ENCODE measurements at places on chromosomes 2 and 18.

- no peak for DNase-seq
These were observed 143.1 kb downstream of the SETBP1 start for GRCh38 chr18:44823782-44824181.

GRCh38 chr18:2442726-2443275 is 128.5 kb downstream of the METTL4 start:
- DNase-seq, result no peak

DNA sequence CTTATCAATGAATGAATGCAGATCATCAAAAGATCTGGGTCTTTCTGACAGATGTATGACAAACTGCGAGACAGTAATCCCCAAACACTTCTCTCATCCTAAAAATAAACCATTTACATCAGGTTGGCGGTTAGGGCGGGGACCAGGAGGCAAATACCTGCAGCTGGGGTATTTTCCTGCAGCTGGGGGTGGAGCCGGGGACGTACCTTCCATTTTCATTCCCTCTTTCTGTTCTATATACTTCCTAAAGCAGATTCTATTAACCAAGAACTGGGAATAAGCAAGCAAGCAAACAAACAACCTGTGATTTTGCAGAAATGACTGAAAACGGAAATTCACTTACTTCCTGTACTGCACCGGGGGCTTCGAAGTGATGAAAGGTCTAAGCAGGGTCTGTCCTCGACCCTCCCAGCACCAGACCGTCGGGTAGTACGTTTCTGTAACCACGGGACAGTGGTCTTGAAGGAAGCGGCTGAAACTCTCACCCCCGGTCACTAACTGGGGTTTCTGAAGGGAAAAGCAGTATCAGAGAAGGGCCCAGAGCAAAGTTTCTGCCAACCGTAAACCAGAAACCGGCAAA is 1.2 kb downstream of the ABHD3 start:
- no peak for DNase-seq

DNA sequence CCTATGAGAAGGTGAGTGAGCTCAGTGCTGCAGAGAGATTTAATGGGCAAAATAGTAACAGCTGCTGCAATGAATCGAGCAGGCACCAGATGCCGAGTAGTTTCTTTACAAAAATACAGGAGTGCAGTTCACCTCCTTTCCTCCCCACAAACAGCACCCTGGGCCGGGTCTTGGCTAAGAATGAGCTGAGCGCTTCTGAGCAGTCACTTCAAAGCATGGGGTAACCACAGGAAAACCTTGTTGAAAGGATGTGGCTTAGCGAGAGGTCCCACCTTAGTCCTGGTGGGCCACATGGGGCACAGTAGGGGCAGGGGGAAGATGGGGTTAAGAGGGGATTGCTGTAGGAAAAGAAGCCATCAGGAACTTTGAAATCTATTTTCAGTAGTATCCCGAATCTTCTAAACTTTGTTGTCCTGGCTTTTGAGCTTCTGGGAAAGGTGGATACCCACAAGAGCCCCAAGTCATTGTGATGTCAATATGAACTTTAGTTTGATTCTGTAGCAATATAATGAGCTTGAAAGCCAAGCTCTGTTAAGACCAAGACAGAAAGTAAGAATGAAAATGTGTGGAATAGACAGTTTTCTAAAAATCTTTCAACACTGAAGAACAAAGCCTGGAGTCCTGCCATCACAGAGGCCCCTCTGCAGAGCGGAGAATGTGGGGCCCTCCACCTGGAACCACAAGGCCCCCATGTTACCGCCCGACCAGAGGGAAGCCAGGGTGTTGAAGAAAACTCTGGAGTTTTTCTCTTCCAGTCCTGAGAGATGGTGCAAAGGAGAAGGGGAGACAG is 101.0 kb upstream of the ZNF236 start:
- no peak for DNase-seq

GRCh38 chr18:35968278-35968880 is 4.1 kb upstream of the RMP24 start:
- no peak for DNase-seq

DNA sequence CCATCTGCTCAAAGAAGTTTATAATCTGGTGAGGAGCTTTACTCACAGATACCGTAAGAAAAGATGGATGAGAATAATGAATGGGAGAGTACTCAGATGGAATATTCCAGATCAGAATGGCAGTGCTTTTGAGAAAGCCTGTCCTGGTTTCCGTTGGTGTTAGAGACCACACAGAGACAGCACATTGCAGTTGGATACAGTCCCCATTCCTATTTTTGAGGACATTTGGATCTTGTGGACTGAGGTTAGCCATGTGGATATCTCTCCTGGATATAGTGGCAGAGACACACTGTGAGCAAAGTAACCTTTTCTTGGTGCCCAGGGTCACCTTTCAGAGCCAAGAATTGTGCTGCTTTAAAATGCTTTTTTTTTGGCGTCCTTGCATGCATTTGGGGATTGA is 63.7 kb downstream of the TANC1 start:
- no peak for DNase-seq

DNA sequence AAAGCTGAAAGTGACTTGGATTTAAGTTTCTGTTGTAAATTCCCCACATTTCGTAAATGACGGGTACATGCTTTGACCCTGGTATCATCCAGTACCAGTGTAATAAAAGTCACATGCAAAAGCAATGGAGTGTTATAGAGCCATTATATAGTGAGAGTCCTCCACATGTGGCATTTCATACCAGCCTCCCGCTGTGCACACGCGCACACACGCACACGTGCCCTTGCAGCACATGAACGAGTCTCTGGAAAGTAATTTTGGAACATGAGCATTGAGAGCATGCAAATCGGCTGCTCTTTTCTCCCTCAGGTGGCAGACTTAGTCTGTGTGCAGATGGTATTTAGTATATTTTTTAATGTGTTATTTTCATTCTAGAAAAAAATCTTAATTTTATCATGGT is 198.1 kb downstream of the ZNF407 start:
- no peak for DNase-seq

- no peak for DNase-seq
These were observed 8.7 kb upstream of the TGIF1 start for GRCh38 chr18:3441290-3441689.

- peak; percentile 2 for DNase-seq
These were observed 266.8 kb upstream of the FBXO11 start for GRCh38 chr2:48173141-48173540.

GRCh38 chr2:35503738-35504199 is 851.8 kb upstream of the CRIM1 start:
- no peak for DNase-seq

- no peak for DNase-seq
These were observed 57.2 kb downstream of the LBH start for GRCh38 chr2:30288561-30288960.

GRCh38 chr2:166126007-166126639 is 1.7 kb downstream of the SCN1A start:
- DNase-seq, result no peak

DNA sequence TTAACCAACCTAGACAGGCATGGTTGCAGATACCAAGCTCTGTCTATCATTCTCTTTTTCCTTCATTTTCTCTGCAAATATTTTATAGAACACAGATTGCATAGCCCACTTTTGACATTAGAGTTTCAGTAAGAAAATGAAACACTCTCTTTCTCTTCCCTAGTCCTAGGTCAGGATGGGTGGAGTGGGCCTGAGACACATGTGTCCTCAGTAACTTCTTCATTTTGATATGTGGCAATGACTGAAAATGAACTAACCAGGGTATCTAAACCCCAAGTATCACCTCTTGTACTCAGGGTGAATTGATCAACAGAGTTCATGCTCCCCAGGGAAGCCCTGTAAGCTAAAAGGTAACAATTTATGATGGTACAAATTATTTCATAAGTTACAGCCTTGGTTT is 37.0 kb upstream of the KYNU start:
- no peak for DNase-seq

GRCh38 chr2:128379021-128380015 is 60.6 kb upstream of the HS6ST1 start:
- DNase-seq, result no peak

GRCh38 chr2:36359067-36359466 is 3.5 kb downstream of the CRIM1 start:
- no peak for DNase-seq

- no peak for DNase-seq
These were observed 10.3 kb upstream of the CHST10 start for GRCh38 chr2:100427627-100428258.

- no peak for DNase-seq
These were observed 150.2 kb upstream of the SATB2 start for GRCh38 chr2:199607914-199608313.

DNA sequence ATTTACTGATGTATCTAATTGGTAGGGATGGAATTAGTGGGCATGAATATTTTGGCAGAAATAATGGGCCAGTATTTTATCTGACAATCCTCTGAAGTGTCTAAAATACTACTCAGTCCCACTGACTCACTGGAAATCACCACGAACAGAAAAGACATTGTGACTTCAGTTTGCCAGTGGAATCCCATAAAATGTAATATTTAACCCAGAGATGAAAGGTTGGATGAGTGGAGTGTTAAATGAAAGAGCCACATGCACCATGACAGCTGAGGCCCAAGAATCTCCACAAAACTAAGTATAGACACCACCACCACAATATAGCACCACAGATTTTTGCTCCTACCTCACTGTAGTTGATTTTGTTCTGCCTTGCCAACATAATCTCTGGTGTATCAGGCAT is 103.9 kb downstream of the NEB start:
- peak; percentile 67 for DNase-seq

DNA sequence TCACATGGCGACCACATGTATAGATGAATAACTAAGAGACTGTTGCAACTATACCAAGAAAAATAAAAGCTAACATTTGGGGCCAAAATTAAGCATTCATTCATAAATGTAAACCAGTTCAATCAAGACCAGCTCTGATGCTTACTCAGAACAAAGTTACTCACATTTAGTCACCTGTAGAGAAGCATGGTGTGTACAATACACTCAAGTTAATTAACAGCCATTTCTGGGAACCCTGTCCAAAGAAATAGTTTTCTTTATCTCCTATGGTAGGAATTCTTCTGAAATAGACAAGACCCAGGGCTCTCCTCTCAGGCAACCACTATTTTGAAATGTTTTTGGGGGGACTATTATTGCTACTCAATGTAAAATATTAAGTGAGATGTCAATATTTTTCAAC is 1.6 kb downstream of the SCN3A start:
- peak; percentile 60 for DNase-seq

DNA sequence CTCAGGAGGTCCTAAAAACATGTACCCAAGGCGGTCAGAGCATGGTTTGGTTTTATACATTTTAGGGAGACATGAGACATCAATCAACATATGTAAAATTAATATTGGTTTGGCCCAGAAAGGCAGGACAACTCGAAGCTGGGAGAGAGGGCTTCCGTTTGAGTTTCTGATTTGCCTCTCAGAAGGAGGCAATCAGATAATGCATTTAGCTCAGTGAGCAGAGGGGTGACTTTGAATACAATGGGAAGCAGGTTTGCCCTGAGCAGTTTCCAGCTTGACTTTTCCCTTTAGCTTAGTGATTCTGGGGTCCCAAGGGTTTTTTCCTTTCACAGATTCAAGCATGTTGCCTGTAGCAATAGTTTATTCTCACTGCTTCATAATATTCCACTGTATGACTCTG is 12.6 kb downstream of the SPOPL start:
- DNase-seq, result no peak

DNA sequence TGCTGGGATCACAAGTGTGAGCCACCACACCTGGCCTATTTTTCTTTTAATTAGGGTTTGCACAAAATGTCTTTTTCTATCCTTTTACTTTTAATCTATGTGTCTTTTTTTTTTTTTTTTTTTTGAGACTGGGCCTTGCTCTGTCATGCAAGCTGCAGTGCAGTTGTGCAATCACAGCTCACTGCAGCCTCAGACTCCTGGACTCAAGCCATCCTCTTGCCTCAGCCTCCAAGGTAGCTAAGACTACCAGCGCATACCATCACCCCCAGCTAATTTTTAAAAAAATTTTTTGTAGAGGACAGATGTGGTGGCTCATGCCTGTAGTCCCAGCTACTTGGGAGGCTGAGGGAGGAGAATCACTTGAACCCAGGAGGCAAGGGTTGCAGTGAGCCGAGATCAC is 27.1 kb downstream of the ADCY3 start:
- DNase-seq, result no peak

DNA sequence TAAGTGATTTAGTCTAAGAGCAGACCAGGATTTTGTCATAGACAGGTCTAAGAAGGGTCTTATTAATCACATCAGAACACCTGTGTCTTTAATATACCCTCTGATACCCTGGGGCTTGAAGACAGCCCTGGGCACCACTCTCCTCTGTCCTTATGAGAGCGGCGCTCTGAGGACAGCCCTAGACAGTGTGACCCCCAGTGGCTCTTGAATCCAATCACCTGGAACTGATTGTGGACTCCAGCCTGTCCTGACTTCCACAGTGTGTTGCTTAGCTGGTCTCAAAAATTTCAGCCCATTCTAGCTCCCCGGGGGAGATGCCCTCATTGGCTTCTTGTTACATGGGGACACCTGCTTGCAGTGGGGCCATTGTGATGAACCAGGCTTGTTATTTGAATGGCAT is 195.8 kb upstream of the SMAD2 start:
- DNase-seq, result no peak

DNA sequence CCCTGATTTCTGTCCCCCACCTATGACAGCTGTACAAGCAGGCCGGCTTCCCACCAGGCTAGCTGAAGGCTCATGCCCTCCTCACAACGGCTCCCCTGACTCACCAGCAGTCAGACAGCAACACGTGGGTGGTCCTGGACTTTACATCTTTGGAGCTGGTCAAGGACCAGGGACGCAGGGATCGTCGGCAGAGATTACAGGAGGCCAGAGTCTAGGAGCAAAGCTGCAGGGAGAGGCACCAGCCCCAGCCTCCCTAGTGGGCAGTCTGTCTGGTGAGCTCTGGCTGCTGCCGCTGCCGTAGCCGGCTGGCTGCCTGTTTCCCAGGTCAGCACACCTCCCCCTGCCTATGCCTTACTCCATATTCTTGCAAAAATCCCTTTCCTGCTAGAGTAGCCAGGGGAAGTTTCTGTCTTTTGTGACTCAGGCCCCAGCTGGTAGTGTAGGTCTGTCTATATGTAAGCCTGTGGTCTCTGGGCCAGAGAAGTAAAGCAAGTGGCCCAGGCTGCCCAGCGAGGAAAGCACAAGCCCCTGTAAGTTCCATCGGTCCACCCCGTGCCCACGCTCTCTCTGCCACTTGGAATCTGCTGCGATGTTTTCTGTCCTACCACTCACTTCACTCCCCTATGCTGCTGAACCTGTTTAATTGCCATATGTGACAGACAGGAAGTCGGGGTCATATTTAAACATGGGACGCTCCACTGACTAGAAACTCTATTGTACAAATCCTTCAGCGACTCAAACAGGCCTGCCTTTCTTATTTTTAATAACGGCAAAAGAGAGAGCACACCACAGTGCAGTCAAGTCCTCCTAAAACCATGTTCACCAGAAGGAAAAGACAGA is 2.4 kb upstream of the ARHGEF4 start:
- DNase-seq, result no peak

GRCh38 chr2:28292491-28292890 is 100.2 kb upstream of the FOSL2 start:
- DNase-seq, result no peak
